ENCODE measurements at places on chromosomes 6 and 20. TPM values are rescaled to one million over a fixed set of nuclear protein-coding genes. Genes with fewer than 3 reads are reported as not detected.

Gene PCED1A
- 10.9 TPM for total RNA-seq

Gene LCA5
- 6.1 TPM for total RNA-seq

Gene PRL
- total RNA-seq, result not detected

Gene NKX2-2
- not detected for total RNA-seq

Gene RAET1E
- 0.07 TPM for total RNA-seq

Gene SLX4IP
- 2.8 TPM for total RNA-seq

Gene ZSCAN12
- total RNA-seq, result 3.6 TPM

Gene SLC32A1
- total RNA-seq, result not detected

Gene MYMX
- total RNA-seq, result 0.13 TPM

Gene HLA-DOA
- not detected for total RNA-seq

Gene CLIC5
- 0.07 TPM for total RNA-seq

Gene TCF15
- total RNA-seq, result 0.07 TPM

Gene PBOV1
- not detected for total RNA-seq

Gene TGM3
- total RNA-seq, result not detected

Gene DNMT3B
- 4.0 TPM for total RNA-seq

Gene OR5V1
- total RNA-seq, result not detected

Gene TGM6
- not detected for total RNA-seq

Gene SGK2
- total RNA-seq, result 0.07 TPM

Gene RBBP8NL
- total RNA-seq, result not detected

Gene TFAP2C
- total RNA-seq, result not detected

Gene CARMIL1
- 8.2 TPM for total RNA-seq

Gene PKIB
- total RNA-seq, result 0.13 TPM

Gene NOX3
- total RNA-seq, result not detected

Gene NEURL2
- 2.7 TPM for total RNA-seq

Gene DACT2
- not detected for total RNA-seq

Gene VIP
- 0.26 TPM for total RNA-seq
